Stimulated activated CD4-positive, alpha-beta T cell treated with anti-CD3 and anti-CD28 coated beads, Interleukin-4, amount 100 ng/mL, for 24 hours (primary cell): ENCODE measurements at places on chromosomes 6 and 20.

DNA sequence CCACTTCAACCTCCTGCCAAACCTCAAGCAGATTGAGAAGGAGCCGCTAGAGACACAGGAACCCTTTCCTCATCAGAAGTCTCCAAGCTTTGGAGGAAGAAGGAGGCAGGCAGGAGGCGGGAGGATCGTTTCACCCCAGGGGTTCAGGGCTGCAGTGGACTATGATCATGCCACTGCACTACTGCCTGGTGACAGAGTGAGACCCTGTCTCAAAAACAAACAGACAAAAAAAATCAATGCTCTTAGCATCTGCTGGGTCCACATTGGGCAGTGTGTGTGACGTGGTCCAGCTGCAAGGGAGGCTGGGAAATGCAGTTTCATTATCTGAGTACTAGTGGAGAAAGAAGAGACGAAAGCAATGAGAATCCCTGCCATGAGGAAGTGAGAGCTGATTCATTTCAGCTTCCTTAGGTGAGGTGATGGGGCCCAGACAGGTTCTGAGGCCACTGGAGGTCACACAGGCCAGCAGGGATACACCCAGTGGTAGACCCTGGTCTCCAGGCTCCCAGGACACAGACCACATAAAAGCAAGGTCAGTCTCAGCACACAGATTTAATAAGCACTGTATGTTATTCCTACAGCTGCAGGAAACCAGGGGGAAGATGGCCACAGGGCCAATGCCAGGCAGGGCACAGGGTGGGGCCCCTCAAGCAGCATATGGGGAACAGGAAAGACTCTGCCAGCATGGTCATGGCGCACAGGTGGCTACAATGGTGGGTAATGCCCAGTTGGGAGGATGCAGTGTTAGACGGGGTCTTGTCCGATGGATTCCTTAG, 4.3 kb downstream of the GFRA4 start:
- no peak for DNase-seq

DNA sequence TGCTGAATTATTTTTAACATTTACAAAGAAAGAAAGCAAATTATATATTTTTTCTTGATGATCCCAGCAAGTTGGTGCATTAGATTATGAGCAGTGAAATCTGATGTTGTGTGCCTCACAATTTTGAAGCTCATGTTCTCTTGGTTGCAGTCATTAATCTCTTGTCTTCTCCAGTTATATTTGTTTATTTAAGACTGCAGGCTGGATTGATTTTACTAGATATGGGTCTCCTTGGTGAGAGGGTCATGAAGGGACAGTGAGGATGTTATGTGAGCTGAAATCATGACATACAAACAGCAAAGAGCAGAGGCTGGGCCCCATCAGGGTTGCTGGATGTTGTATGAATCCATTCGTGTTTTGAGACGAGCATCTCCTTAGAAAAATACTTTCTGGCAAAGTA, 64.2 kb upstream of the AKIRIN2 start:
- DNase-seq = no peak

DNA sequence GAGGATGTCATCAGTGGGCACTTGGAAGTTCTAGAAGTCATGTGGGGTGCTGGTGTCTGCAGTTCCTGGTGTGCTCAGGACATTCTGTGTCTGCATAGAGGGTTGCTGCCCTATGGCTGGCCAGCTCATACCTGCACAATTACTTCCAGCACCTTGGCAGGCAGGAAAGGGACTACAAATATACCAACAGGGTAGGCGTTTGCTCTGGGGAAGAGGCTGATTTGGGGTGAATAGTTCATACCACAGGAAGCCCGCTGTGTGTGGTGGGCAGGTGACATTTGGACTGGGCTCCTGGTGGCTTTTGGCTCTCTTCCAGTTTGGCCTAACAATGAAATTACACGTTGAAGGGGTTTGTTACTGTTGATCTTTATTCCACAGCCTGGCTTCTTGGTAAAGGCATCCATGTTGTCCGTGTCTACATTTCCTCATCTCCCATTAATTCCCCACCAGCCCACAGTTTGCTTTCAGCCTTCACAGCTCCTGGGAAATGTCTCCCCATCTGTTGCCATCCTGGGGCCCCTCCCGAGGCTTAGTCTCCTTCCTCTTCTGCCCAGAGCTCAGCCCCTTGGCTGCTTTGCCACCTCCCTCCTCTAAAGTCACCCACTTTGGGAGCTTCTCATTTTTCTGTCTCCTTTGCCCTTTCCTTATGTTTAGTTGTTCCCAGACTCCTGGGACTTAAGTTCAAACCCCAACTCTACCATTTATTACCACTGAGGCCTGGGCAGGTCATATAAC, 88.1 kb downstream of the RSPH3 start:
- no peak for DNase-seq

DNA sequence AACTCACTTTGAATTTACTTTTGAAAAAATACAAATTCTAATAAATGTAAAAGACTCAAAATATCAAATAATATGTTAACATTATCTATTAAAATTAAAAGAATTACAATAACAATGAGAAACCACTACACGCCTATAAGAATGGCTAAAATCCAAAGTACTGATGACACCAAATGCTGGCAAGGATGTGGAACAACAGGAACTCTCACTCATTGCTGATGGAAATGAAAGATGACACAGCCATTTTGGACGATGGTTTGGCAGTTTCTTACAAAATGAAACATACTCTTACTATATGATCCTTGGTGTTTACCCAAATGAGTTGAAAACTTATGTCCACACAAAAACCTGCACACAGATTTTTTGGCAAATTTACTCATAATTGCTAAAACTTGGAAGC, 15.6 kb upstream of the STX11 start:
- no peak for DNase-seq

DNA sequence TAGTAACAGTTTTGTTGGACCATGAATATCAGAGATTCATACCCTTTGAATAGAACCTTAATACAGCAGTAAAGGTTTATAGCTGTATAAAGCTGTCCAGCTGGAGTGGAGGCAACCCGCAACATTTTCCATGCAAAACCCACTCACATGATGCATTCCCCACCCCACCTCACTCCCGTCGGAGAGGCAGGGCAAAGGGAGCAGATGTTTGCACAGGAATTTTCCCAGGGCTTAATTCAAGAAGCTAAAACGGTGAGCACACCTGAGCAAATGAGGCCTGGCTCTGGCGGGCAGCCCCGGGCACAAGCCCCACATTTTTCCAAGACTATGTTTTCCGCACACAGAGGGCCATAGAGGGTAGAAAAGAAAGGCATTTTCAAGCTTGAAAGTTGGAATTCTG, 191.7 kb downstream of the FOXC1 start:
- DNase-seq = no peak

- no peak for DNase-seq
Observed at GRCh38 chr6:44219815-44220784, 3.3 kb upstream of the SLC29A1 start.

- DNase-seq = no peak
Observed at GRCh38 chr6:16684195-16684689, 77.0 kb downstream of the ATXN1 start.
